ENCODE measurements at places on chromosomes 3 and 15.
A peak's percentile ranks its signal among the peaks of the same experiment; 100 is the strongest.

- peak; percentile 75 for DNase-seq
These were observed 13.0 kb downstream of the ZFAND6 start for GRCh38 chr15:80072285-80072994.

- no peak for DNase-seq
These were observed 19.6 kb downstream of the GALK2 start for GRCh38 chr15:49189631-49190030.

- no peak for DNase-seq
These were observed 14.6 kb downstream of the FMN1 start for GRCh38 chr15:33179874-33180273.

- DNase-seq: no peak
These were observed 677.8 kb downstream of the NTRK3 start for GRCh38 chr15:87578776-87579175.

DNA sequence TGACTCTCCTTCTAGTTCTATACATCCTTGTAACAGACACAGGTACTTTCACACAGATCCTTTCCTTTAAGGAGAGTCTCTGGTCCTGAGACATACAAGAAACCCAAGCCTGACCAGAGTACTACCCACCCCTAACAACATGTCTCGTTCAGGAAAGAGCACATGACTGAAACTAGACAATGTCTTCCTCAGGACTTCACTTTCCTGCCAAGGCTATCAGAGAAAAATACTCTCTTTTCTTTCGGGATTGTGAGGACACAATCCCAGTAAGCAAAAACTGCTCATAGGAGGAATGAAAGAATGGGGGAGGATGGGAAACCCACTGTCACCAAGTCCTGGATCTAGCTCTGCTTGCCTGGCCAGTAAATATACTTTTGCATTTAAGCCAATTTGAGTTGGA is 11.5 kb upstream of the ANKRD28 start:
- DNase-seq: no peak

DNA sequence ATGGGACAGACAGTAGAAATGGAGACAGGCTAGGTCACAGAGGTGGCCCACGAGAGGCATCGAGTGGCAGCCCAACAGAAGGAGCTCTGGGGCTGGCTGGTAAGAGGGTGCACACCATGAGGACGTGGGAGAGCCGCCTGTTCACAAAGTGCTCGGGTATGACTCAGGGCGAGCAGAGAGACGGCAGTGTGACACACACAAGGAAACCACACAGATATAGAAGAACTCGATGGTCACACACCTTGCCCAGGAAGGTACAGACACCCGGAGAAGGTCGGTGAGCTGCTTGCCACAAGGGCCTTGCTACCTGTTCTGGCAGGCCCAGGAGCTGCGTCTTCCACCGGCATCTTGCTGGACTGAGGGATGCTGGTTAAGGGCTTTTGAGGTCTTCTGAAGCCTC is 50.2 kb downstream of the CA12 start:
- DNase-seq: no peak
